GM19239 (cell line): ENCODE measurements at places on chromosomes 6 and 20.

DNA sequence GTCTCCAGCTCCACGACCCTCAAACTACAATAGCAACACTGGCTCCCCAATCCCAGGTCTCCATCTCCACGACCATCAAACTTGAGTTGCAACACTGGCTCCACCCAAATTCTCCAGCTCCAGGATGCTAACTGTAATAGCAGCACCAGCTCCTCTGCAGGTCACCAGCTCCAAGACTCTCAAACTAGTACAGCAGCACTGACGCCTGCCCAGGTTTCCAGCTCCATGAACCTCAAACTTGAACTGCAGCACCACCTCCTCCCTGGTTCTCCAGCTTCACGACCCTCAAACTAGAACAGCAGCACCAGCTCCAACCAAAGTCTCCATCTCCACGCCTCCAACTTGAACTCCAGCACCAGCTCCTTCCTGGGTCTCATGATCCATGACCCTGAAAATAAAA is 353.8 kb downstream of the PREX1 start:
- DNase-seq = no peak

DNA sequence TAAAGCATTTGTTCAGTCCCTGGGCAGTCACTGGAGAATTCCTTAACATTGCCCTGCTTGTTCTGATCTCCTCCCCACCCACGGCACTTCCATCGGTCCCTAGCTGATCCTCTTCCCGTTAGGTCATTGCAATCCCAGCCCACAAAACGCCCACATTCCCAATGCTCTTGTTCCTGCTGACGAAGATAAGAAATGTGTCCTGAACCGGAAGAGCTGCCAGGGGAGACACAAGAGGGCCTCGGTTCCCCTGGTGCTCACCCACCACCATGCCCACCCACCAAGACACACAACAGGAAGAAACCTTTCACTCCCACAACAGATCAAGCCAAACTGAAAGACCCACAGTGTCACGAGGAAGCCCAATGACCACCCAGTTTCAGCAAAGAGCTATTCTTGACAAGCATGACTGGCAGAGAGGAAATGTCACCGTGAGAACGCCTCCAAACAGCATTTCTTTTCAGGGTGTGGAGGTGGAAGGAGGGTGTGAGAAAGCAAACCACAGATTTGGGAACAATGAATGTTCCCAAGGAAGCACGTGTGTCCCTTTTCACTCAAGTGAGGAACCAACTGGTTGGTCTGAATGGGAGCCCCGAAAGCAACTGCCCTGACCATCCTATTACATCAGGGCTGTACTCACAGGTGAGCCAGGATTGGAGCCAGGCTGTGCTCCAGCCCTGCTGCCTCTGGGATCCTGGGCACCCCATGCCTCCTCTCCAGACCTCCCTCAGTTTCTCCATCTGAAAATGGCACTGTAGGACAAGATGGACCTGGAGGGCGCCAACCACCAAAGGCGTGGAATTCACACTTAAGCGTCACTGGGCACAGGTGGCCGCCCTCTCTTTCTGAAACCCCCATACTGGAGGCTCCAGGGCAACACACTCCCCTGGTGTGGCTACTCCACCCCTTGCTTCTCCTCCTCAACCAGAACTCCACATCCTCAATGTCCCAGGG is 97.5 kb downstream of the ZMYND8 start:
- peak; percentile 46 for DNase-seq

DNA sequence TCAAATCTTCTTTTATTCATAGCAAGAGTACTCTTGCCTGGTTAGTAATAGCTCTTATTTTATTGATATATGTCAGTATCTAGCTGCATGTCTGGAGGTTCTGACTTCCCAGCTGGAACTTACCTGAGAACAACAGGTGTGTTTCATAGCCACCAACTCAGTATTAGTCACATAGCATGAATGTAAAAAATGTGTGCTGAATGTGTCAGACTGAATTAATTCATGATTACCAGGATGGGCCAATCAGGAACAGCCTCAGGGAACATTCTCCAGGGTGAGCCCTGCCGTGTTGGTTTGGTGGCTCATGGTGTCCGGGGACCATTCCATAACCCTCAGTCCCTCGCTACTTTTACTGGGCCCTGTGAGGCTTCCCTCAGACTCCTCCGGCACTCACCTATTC is 99.7 kb downstream of the TULP4 start:
- DNase-seq = no peak

DNA sequence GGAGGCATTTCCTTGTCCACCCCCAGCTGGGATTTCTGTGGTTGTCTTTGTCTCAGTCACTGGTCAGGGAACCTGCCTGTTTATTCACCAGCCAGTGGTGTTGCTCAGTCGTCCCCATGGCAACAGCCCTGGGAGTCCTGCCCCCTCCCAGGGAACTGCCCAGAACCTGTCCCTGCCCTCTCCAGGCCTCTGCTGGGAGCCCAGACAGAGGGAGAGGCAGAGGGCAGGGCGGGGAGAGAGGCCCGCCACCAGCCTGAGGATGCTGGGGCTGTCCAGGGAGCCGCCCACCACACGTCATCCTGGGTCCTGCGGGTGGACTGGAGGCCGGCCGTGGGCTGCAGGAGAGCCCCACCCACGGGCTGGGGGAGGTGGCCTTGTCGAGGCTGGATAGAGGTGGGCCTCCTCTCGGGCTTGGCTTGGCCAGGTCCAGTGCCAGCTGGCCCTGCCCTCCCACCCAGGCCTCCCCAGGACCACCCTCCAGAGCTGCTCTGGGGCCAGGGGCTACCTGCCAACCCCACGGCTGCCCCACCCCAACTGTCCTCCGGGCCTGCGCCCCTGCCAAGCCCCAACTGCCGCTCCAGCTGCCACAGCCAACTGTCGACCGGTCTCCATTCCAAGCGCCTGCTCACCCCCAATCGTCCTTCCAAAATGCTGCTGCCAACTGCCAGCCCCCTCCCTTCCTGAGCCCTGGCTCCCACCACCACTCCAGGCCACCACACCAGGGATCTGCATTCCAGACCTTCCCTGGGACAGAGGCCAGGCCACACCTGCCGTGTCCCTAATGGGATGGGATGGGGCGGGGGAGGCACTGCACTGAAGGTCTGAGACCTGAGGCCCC is 4.2 kb upstream of the ZBTB46 start:
- DNase-seq = no peak

DNA sequence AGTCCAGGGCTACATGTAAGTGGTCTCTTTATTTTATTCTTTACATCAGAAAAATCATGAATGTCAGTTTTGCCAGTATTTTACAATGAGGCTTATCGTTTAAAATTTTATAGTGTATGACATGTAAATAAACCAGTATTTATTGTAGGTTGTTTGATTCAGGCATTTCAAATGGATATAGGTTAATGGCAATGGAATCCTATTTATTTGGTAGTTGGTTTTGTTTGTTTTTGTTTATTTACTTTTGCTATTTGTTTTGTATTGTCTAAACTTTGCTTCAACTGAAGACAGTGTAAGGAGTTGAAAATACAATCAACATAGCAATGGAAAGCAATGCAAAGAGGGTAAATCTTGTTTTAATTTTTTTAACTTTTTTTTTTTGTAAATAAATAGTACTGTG is 119.0 kb upstream of the SAMD5 start:
- no peak for DNase-seq

DNA sequence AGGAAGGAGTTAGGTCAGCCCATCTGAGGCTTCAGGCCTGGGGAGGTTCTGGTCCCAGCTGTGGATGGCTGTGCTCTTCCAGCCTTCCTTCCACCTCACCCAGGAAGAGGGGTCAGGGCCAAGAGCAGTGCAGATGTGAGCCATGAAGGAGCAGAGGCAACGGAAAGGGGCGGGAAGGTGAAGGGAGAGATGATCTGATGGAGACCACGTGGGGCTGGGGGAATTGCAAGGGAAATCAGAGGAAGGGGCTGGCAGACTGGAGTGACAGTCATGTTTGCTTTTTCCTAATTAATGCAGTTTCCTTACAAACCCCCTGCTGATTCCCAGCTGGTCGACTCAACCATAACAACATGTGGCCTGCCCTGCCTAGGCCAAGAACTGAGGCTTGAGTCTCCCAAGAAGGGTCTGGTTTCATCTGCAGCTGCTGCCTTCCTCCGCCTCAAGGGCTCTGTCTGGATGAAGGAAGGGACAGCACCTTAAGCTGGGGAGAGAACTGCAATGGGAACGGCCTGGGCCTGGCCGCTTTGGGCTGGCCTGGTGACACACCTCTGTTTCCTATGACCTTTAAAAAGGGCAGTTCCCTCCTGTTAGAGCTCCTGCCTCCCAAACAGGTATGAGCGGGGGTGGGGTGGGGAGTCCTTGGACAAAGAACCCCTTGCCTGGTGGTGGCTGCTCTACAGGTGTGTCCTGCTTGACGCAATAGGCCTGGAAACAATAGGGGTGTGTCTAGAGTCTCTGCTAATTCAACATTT is 7.8 kb upstream of the MRPS18A start:
- no peak for DNase-seq

- DNase-seq = no peak
These were observed 5.8 kb downstream of the GATA5 start for GRCh38 chr20:62470001-62470400.

DNA sequence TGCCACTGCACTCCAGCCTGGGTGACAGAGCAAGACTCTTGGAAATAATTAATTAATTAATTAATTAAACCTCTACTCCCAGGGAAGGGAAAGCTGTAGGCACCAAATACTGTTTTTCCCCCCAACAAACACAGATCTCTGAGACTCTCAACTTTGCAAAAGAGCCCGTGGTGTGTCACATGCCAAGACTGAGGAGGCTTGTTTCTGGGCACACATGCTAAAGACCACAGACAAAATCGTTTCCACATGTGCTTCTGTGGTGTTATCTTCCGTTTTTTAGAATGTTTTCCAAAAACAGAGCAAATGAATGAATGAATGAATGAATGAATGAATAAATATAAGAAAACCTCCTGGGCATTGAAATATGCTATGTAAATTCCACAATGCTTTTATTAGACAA is 55.6 kb upstream of the ATXN1 start:
- no peak for DNase-seq

DNA sequence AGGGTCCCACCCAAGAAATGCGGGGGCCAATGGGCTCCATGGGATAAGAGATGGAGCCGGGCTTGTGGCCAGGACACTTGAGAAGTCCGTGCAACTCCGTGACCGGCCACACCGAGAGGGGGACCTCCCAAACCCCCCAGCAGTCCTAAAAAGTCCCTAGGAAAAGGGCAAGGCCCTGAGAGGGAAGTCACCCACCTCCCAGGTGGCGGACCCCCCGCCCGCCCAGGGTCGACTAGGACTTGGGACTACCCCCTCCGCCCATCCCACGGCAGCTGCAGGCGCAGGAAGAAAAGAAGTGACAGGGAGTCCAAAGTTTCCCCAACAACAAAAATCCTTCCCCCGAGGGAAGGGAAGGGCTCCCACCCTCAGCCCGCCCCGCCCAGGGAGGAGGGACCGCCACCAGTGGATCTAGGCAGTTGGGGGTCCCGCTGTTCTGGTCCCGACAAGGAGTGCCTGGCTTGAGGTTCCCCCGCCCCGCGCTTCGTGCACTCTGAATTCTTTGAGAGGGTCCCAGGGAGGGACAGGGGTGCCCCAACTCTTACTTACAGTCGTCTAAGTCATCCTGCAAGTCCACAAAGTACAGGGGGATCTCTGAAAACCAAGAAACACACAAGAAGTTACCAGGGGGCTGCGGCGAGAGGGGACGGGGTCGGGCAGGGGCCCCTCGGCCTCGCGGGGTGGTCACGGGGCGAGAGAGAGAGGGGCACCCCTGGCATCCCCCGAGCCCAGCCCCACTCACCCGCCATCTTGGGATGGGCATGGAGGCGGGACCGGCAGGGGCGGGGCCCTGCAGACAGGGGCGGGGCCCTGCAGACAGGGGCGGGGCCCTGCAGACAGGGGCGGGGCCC is 611 bp upstream of the RAB22A start:
- peak; percentile 60 for DNase-seq

- DNase-seq = no peak
These were observed 3.1 kb downstream of the HM13 start for GRCh38 chr20:31517373-31517772.

GRCh38 chr6:6004390-6004995 is 2.2 kb downstream of the NRN1 start:
- DNase-seq = no peak

GRCh38 chr20:5746064-5746463 is 4.1 kb upstream of the SHLD1 start:
- no peak for DNase-seq

DNA sequence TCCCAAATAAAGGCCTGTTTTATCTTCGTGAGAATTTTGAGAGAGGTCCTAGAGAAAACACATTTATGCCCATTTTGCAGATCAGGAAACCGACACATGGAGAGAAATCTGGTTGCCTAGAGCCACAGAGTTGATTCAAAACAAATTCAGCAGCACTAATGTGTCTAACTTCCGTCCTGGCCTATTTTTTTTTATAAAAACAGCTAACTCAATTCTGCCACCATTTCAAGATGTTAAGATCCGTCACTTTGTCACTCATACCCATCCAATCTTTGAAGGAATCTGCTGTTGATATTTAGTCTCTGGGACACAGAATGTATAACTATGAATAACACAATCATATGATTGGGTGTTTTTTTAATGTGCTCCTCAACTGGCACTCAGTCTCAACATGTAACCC is 611.1 kb upstream of the ARID1B start:
- no peak for DNase-seq

GRCh38 chr6:7401075-7401474 is 11.5 kb downstream of the RIOK1 start:
- DNase-seq = no peak

GRCh38 chr6:74197310-74197709 is 501.3 kb downstream of the CD109 start:
- no peak for DNase-seq

GRCh38 chr6:168704678-168705077 is 263.7 kb downstream of the SMOC2 start:
- DNase-seq = no peak

- DNase-seq = no peak
These were observed 1.9 kb downstream of the CHD6 start for GRCh38 chr20:41616228-41616627.

- no peak for DNase-seq
These were observed 347.3 kb downstream of the ESR1 start for GRCh38 chr6:152154559-152155356.

GRCh38 chr6:43274127-43274915 is 23.7 kb upstream of the SLC22A7 start:
- DNase-seq = no peak
